ENCODE measurements at places on chromosomes 11 and 22.
A peak's percentile ranks its signal among the peaks of the same experiment; 100 is the strongest.

- DNase-seq: peak; percentile 32
Observed at GRCh38 chr11:33598426-33599069, 102.1 kb downstream of the C11orf91 start.

- peak; percentile 58 for DNase-seq
Observed at GRCh38 chr22:24583221-24584165, 9.4 kb downstream of the LRRC75B start.

DNA sequence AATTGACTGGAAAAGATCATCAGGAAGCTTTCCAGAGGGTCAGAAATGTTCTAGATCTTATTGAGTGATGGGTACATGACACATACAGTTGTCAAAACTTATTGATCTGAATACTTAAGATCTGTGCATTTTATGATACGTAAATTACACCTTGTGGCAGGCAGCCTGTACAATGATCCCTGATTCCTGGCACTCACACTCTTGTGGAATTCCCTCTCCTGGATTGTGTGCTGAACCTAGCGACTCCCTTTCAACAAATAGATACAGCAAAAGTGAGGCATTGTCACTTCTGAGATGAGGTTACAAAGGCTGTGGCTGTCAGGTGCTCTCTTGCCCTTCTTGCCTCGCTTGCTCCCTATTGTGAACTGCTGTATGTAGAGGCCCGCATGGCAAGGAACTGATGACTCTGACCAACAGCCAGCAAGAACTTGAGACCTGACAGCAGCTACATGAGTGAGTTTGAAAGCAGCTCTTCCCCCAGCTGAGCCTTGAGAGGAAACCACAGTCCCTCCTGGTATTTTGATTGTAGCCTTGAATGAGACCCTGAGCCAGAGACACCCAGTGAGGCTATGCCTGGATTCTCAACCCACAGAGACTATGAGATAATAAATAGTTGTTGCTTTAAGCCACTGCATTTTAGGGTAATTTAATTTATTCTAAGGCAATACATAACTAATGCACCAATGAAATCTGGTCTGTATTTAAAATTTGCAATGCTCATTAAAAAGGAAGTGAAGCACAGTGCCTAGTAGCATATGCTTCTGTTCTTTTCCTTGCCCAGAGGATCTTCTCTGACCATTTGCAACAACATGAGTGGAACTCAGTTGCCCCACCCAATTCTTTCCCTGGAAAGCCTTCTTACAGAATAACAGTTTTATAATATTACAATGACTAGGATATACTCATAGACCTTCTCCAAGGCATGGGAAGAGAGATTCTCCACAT, 60.5 kb upstream of the IZUMO1R start:
- DNase-seq: no peak

DNA sequence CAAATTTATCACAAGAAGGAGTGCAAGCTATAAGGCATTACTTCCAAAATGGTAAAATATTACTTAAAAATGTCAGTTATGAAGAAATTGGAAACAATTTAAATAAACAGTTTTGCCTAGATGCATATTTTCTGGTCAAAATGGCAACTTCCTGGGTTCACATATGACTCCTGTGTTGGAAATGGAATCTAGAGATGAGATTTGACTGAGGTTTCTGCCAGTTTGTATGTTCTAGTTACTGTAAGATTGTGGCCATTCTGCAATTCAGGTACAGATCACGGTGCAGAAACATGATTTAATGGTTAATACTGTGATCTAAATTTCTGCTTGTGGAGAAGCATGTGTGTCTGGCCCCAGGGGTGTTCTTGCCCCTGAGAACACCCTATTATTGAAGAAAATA, 3.4 kb upstream of the OR4C6 start:
- no peak for DNase-seq

GRCh38 chr22:28068826-28069225, 149.8 kb upstream of the PITPNB start:
- DNase-seq: no peak
